Dermis microvascular lymphatic vessel endothelial cell (primary cell): ENCODE measurements at places on chromosomes 7 and 10. TPM values are rescaled to one million over a fixed set of nuclear protein-coding genes. Genes with fewer than 3 reads are reported as not detected.

DNA sequence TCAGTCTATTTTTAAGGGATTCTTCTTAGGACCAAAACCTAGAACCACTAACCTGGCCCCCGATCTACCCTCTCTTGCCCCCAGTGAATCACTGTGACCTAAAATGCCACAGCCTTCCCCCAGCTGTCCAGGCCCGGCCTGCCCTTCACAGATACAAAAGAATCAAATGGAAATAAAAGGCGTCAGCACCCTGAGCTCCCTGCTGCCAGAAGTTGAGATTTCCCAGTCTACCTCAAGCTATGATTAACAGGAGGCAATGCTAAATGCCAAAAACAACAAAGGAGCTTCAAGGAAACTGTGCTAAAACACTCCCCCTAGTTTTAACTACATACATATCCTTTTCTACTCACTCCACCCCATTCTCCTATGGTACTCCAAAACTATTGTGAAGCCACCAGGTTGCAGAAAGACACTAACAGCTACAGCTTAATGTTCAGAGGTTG, 67.8 kb downstream of the GSAP start:
- peak; percentile 85 for DNase-seq

ZNF680 gene
- total RNA-seq = 6.4 and 9.5 TPM in 2 replicates

ACTL6B gene
- total RNA-seq = not detected in 2 replicates

DNA sequence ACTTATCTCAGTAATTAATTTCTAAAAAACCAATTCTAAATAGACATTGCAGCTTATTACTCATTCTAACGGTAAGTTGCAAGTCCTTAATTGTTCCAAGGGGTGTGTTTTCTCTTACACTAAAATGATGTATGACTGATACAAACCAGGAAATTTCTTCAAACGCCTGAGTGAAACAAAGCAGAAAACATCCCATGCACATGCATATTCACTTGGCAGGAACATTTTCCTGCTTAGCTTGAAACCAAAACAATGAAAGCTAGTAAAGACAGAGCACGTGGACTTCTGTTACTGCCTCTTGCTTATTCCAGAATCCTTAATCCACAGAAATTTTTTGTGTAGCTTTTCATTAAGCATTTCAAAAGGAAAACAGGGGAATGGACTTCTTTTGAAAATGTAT, 187.7 kb downstream of the MTERF1 start:
- no peak for DNase-seq

- no peak for DNase-seq
Observed at GRCh38 chr7:46485481-46486065, 564.5 kb upstream of the IGFBP3 start.

CTAGE6 gene
- total RNA-seq = under 0.01 TPM in 2 replicates

MMRN2 gene
- 82.2 and 108 TPM in 2 replicates for total RNA-seq

BHLHA15 gene
- total RNA-seq = 0.51 TPM in 2 replicates

DNA sequence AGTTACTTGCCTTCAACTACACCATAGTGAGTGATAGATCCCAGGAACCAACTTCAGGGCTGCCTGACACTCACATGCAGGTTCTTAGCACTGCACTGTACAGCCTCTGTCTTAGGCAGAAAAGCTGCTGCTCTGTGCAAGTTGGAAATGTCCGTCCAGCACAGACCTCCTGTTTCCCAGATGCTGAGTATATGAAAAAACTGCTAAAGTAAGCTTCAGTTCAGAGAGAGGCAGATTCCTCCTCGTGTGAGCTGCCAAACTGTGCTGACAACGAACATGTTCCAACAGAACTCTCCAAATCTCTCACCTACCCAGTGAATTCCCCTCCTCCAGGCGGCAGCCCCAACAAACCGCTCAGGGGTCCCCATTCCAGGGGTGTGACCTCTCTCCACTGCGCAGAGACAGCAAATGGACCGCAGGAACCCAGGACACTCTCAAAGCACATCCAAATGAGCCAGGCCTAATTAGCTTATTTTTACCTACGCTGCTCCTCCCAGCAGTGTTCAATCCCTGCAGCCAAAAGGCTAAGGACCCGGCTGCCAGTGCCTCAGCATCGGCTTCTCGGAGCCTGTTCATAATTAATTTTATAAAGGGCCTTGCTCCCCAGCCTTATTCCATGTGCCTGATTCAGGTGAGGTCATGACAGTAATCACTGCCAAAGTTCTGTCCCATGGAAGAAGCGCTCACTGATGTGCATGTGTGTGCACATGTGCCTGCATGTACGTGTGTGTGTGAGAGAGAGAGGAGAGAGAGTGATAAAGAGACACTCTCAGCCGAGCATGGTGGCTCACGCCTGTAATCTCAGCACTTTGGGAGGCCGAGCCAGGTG, 159.5 kb upstream of the AUTS2 start:
- DNase-seq = no peak

- peak; percentile 20 for DNase-seq
Observed at GRCh38 chr7:7582596-7582995, 15.9 kb downstream of the MIOS start.

GRCh38 chr10:3873728-3874461, 88.9 kb upstream of the KLF6 start:
- DNase-seq = peak; percentile 86

DNA sequence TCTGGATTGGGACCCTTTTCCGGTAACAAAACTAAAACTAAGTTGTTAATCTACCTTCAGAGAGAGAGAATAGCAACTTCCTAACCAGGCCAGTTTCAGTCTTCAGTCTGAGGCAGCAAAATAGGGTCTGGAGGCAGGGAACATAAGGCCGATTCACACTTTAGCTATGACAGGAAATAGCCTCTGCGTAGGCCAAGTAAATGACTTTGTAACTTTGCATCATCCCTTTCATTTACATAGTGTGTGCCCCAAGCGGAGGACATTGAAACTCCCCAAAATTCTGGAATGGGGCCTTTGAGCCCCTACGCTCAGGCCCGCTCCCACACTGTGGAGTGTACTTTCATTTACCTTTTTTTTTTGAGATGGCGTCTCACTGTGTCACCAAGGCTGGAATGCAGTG, 1.7 kb upstream of the UPP1 start:
- DNase-seq = peak; percentile 63

NANOS1 gene
- 0.13 and 0.76 TPM in 2 replicates for total RNA-seq

DNA sequence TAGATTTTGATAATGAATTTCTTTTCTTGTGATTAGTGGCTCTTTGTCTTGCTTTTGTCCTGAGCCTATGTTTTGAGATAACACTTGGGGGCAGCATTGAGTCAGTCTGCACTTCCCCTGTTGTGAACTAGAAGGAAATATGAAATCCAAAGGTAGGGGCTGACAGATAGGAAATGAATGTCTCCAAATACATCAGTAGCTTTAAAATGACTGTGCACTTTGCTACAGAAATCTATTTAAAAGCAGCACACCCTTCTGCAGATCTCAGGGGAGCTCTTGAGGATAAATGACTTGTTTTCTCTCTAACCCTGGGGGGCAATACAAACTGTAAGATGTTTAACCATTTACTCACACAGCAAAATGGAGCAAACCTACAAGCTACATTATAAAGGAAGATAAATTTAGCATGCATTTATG, 176.0 kb upstream of the MYO3A start:
- DNase-seq = no peak

DNA sequence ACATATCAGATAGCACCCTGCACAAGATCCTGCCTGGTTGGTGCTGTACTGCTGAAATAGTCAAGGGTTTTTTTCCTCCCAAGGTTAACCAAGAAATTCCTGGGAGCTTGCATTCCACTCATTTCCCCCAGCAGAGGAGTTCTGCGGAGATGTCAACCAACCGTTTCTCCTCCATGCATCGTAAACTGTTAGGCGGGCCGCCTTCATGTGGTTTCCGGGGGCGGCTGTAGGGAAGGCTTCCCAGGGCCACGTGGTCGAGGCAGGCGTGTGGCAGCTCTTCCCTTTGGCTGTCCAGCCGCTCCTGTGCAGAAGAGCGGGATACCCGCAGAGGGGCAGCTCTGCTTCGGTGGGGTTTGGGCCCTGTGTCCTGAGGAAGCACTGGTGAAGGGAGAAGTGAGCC, 113.7 kb downstream of the RGS10 start:
- DNase-seq = no peak

- DNase-seq = peak; percentile 75
Observed at GRCh38 chr10:29811751-29812427, 177.1 kb upstream of the SVIL start.

TMEM236 gene
- total RNA-seq = 0.38 and 0.64 TPM in 2 replicates

- no peak for DNase-seq
Observed at GRCh38 chr7:95298091-95298490, 26.2 kb downstream of the PON1 start.

DNA sequence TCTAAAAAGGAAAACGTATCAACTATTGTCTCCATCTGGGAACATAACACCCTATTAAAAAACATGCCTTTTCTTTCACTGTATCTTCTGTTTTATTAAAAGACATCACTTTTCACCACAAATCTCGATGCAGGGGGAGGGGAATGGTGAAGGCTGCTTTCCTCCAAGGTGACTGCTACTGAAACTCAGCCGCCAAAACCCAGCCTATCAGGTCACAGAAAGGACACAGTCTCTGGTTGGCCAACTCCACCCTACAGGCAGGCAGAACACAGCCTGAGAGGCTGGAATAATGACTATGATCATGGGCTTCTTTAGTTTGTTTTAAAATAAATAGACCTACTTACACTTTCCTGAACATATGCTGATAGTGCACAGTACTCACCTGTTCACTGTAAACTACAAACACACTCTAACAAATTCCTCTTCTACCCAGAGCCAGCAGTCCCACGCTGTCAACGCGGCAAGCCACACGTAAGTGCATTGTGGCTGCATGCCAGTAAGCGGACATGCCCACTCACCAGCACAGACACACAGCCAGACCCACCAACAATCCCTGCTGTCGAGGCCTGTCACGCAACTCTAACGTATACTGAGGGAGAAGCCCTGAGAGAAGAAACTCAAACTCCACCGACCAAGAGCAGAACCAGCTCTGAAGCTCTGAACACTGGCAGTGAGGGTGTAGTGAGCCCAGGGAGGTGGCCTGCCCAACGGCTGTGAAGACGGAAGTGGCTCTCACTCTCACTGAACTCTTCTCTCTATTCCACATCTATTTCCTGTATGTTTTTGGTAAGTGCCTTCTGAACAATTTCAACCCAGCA, 41.8 kb downstream of the NCAPG2 start:
- DNase-seq = no peak

DNA sequence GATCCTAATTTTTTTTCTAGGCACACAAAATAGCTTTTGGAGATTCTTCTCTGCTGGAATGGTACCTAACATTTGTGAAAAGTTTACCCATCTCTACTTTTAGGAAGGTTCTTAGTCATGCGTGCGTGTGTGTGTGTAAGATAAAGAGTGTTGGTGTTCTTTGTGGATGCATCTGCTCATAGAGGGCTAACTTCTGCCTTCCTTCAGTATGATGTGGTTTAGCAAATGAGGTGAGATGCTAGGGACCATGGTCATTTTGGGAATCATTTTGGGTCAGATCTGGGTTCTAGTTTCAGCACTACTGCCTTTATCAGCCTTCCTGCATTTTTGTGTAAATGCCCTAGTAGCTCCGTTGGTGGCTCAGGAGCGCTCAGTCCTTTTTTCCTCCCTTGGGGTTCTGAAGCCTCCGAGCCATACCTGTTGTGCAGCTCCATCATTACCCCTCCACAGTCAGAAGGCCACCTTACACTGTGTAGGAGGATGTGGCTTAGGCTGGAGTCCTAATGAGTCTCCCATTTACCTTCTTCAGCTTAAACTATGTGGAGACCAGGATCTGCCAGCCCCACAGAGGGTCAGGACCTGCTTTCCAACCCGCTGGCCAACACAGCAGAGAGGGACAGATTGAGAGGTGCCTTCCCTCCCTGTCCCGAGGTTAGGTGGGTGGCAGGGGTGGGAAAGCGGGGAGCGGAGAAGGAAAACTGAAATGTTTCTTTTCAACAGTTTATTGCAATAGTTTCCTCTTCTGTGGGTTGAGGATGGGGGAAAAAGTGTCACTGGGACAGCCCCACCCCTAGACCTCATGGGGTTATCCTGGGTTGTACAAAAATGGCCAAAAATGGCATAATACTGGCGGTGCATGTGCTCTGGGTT, 31.2 kb downstream of the TSPAN14 start:
- no peak for DNase-seq

DNA sequence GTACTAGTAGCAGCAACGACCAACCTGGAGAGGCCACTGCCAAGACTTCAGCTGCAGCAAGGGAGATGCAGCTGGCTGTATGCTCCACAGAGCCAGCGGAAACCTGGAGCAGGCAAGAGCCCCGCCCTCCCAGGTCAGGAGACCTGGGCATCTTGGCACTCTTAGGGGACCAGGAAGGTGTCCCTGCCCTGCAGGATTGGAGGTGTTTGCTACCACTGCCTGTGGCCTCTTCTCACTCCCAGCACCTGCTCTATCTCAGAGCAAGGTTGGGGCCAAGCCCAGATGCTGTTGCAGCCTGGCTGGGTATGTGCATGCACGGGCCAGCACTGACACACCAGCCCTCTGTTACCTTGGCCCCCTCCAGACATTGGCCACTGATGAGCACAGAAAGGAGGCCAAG, 1512.8 kb downstream of the REEP3 start:
- no peak for DNase-seq

GRCh38 chr10:7337431-7338171, 73.2 kb downstream of the SFMBT2 start:
- no peak for DNase-seq

DNA sequence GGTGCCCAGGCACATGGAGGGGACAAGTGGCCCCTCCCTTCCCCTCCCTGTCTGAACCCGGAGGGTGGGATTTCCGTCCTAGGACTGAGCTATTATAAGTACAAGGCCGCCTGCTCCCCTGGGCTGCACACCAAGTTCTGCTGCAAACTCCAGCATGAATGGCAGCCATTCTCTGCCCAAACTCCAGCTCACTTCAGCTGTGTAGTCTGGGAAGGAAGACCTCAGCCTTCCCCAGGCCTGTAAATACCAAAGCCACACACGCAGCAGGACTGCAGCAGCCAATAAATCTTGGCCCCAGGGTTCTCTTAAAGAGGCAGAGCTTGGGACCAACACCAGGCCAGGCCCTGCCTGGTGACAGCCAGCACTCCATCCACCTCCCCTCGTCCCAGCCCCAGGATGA, 291.3 kb upstream of the ZMIZ1 start:
- DNase-seq = no peak

MLLT10 gene
- 42.4 and 43.9 TPM in 2 replicates for total RNA-seq

GRCh38 chr7:30838008-30838407, 66.8 kb downstream of the MINDY4 start:
- DNase-seq = no peak

DNA sequence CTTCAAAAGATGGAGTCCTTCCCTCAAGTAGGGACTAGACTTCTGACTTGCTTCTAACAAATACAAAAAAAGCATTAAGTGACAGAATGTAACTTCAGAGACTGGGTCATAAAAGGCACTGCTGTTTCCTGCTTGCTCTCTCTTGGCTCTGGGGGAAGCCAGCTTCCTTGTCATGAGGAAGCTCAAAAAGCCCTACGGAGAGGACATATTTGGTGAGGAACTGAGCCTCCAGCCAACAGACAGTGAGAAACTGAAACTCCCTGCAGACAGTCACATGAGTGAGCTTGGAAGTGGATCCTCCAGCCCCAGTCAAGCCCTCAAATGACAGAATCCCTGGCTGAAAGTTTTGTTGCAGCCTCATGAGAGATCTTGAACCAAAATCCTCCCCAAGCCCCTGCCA, 26.3 kb upstream of the SLC35G1 start:
- DNase-seq = no peak

- DNase-seq = no peak
Observed at GRCh38 chr7:117350027-117350426, 27.2 kb upstream of the WNT2 start.

PRLHR gene
- not detected in 2 replicates for total RNA-seq
